ENCODE measurements at places on chromosomes 2 and 18.
A peak's percentile ranks its signal among the peaks of the same experiment; 100 is the strongest.

GRCh38 chr2:190635781-190636180, 13.1 kb upstream of the NAB1 start:
- no peak for DNase-seq

DNA sequence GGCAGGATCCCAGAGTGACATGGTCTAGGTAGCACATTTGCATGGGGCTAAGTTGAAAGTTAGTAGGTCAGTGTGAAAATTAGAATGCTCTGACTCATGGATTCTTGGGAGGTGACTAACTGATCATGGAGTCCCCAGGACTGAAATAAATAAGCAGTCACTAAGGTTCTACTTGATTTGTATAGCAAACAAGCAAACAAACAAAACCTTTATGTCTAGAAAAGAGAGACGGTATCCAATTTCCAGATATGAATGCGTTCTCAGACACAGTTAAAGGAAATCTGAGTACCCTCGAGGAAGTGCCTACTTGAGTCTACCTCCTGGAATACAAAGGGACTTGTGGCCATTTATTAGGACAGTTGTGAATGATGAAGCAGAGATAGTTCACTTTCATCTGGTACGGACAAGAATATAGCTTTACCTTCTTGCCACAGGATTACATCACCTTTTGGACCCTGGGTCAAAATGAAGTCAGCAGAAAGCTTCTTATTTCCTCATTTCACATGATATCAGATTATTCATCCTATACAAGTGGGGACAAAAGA, 54.3 kb upstream of the AGPS start:
- no peak for DNase-seq

GRCh38 chr2:16170675-16171424, 230.5 kb downstream of the MYCN start:
- DNase-seq, result no peak

DNA sequence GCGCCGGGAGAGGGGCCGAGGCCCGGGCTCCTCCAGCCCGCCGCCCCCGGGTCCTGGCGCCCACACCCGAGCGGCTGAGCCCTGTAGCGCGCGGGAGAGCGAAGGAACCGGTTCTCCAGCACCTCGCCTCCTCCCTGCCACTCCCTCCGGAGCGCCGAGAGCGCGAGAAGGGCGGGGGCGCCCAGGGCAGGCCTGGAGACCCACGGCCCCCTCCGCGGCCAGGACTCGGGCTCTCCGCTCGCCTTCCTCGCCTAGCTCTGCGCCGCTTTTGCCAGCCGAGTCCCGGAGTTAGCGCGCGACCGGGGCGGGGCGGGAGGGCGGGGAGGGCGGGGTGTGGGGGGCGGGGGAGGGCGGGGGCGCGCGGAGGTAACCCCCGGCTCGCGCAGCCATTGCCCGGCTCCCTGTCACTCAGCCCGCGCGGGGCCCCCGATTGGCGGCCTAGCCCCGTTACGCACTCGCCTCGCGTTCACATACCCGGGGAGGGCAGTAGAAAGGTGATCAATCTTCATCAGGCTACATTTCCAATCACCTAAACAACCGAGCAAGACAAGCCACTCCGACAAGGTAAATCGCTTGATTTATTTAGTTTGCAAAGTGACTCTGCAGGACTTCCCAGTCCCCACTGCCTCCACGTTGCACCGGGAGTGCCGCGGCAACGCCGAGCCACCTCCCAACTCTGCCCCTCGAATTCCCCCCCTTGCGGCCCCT, at the start of gene OTX1:
OTX1 (plus strand) TSS at position 497 of the 708 bp plus-strand sequence. CDS start 2,161 bp downstream, outside the sequence.
- no peak for DNase-seq

GRCh38 chr2:121409388-121409787, 121.3 kb upstream of the RNU4ATAC start:
- DNase-seq, result no peak

- DNase-seq, result no peak
Observed at GRCh38 chr18:8741117-8741516, 35.8 kb downstream of the MTCL1 start.

GRCh38 chr2:205937211-205937610, 148.8 kb downstream of the INO80D start:
- DNase-seq, result no peak

GRCh38 chr2:31339696-31340095, 74.8 kb downstream of the XDH start:
- DNase-seq, result no peak

- DNase-seq, result no peak
Observed at GRCh38 chr2:138780908-138781307, 718 bp upstream of the NXPH2 start.

DNA sequence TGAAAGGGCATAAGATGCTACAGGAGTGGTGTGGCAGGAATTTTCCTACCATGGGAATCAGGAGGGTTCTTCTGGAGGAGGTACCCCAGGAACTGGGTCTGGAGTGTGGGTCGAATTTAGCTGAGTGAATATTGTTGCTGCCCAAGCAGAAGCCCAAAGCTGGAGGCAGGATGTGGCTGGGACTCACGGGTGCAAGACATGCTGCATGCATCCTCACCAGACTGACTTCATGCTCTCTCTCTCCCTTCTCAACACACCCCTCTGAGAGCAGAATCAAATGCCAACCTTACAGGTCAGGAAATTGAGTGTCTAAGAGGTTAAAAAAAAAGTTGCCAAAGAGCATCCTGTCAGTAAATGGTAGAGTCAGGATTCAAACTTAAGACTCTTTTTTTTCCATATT, 78.8 kb upstream of the TTC39C start:
- DNase-seq, result no peak

GRCh38 chr2:240566203-240567136, 1.8 kb upstream of the RNPEPL1 start:
- DNase-seq, result peak; percentile 86

DNA sequence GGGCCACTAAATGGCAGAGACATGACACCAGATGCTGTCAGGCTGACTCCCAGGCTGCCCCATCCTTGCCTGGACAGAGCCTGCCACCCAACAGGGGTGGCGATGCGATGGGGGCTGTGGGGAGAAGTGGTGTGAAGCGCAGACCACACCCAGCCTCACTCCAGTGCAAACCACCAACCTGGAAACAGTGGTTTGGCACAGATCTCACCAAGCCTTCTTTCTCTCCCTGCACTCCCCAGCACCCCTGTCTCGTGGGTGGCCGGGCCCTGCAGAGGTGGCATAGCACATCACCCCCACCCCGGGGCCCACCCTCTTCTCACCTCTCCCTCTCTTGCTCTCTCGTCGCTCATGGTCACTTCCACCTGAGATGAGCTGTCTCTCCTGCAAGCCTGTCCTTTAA, 32.6 kb downstream of the CIB4 start:
- no peak for DNase-seq

- DNase-seq, result no peak
Observed at GRCh38 chr2:238881353-238882081, 33.6 kb downstream of the TWIST2 start.

GRCh38 chr2:233115741-233116140, 55.6 kb downstream of the INPP5D start:
- no peak for DNase-seq

- DNase-seq, result no peak
Observed at GRCh38 chr18:78511666-78512601, 467.7 kb upstream of the SALL3 start.

DNA sequence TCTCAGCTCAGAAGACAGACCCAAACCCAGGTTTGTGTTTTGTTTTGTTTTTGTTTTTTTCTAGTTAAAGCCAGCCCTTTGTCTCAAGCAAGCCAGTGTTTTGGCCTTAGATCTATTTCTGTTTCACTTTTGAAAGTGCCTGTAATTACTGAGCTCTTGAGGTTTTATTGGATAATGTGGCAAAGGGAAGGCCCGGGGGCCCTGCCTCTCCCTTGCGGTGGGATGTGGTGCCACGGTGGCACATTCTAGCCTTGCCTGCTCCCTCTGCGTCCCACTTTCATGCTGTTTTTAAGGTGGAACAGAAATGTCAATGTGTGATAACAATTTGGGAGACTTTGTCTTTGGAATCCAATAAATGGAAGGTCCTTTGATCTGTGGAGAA, 2.5 kb downstream of the HPCAL1 start:
- peak; percentile 49 for DNase-seq

DNA sequence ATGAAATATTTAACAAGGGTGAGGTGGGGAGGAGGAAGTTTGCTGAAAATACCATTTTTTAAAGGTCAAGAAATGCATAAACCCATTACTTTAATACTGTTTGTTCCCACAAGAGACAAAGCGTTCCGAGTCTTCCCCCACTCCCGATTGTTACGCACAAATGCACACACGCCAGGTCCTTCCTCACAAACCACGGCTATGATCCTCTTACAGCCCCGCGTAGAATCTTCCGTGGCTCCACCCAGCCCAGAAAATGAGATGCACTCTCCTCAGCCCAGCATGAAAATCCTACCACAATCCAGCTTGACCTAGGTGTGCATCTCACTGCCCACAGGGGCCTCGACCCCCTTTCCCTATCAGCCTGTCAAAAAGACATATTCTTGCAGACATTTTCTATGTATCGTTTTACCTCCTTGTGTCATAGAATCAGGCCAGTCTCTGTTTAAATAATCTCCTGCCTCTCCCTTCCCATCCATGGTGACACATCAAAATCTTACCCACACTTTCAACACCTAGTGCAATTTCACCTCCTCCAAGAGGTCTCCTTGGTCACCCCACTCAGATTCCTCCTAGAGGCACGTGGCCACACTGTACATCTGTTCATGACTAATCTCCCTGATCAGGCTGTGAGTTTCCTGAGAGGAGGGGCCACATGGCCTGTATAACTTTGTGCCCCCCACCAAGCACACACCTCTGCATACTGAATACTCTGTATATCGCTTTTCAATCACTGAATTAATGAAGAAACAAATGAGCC, 491.0 kb upstream of the KLHL29 start:
- DNase-seq, result no peak

GRCh38 chr2:46645681-46646162, 166.4 kb downstream of the TMEM247 start:
- no peak for DNase-seq

DNA sequence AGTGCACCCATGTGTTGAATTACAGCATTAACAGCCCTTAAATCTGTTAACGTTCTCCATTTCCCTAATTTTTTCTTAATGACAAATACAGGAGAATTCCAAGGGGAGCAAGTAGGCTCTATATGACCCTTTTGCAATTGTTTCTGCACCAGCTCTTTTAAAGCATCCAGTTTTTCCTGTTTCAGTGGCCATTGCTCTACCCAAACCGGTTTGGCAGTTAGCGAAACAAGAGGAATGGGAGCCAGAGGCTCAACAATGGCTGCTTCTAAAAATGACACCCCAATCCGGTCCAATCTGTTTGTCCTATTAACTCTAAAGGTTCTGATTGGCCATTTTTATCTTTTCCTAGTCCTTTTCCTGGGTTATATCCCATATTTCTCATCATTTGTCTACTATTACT, 15.1 kb upstream of the SUCLG1 start:
- no peak for DNase-seq

DNA sequence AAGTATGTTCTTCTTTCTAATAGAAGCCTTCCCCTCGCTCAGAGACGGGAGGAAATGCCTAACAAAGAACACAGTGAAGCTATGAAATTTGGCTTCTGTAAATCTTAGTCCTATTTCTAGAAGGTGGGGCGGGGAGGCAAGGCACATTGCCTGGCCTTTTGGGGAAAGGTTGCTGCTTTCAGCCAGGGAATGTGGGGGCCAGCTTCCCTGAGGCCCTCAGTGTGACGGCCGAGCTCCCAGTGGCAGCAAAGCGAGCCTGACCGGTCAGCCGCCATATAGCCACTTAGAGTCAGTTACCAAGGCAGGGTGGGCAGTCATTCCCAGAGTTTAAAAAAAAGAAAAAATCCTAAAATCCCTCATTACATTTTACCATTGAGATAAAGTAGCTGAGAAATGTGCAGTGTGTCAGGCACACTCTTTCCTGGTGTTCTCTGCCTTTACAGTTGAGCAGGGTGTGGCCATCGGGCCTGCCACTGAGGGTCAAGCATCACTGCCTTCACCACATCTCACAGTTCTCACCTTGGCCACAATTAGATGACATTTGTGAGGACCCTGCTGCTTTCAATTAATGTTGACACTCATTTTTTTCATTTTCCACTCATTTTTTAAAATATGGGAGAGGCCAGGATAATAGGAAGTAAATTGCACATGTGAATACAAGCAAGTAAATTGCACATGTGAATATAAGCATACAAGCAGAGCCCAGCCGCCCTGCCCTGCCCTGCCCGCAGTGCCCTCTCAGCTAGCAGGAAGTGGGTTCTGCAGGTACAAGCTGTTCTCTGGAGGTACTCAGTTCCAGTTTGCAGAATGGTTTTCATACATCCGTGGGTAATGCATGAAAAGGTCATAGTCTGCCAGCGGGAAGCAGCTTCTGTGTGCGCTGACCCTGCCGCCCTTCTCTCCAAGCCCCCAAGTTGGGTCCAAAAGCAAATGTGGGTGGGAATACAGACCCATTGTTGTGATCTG, 76.9 kb downstream of the WDSUB1 start:
- no peak for DNase-seq

DNA sequence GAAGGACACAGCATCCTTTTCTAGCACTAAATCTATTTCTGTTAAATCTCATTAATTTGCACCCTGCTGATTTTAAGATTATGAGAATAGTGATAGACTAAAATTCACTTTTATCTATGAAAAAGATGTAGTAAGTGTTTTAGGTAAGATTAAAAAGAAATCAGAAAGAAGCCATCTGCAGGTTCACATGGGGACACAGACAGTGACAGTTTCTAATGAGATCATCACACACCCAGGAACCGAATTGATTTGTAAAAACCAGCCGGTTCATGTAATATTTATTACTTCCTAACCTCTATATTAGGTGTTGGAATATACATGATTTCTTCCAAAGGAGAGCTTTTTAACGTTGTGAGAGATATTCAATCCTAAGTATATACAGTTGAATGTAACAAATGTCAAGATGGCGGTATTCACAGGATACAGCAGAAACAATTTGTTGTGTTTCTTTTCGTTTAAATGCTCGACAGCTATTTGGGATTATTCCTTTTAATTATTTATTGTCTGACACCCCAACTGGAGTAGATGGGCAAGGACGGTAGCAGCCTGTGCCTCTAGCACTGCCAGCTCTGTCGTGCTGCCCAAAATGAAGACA, 223.4 kb downstream of the CCDC102B start:
- no peak for DNase-seq

DNA sequence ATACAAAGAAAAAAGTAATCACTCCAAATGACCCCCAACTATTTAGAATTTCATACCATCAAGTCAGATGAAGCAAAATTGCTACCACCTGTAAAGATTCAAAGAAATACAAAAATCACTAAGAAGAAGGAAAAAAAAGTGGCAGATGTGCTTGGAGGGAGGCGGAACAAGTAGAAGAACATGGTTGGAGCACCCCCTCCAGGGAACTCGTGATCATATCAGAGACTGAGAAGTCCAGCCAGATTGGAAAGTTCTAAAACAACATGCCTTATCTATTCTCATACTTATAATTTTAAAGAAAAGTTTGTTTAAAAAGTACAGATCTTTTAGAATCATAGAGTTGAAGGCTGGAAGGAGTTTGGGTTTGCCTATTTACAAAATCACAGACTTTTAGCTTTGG, 113.4 kb upstream of the CYP26B1 start:
- DNase-seq, result no peak

DNA sequence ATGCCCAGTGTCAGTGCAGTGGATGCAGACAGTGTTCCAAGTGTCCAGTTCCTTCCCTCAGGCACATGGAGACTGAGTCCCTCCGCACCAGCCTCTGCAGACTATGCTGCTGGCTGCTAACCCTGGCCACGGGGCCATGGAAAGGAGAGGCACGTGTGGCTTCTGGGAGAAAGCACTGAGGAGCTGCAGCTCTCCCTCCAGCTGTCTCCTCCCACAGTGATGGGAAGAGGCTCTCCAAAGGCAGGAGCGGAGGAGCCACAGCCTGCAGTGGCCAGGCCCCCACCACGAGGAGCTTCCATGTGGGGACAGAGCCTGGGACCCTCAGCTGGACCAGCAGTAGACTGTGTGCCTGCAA, 141.1 kb downstream of the NDUFA10 start:
- no peak for DNase-seq

Measured in MV-4-11 (cell line).